ENCODE measurements at places on chromosomes 2 and 18. TPM values are rescaled to one million over a fixed set of nuclear protein-coding genes. Genes with fewer than 3 reads are reported as not detected.

DNA sequence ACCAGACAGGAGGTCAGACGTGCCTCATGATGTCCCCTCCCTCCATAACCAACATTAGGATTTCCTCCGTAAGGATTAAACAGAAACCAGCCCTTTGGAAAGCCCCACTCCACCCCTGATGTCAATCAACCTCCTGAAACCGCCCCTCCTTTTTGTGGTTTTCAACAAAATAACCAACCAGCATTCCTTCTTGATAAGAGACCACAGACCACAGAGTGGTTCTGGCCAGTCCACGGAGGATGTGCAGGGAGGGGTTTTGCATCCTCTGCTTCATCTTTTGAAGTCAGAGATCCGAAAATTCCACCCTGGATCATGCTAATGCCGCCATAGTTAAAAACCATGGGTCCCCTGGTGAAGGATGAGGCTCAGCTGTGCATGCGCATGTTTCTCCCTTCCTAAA, 180.0 kb upstream of the CCDC150 start:
- DNase-seq, result no peak

DNA sequence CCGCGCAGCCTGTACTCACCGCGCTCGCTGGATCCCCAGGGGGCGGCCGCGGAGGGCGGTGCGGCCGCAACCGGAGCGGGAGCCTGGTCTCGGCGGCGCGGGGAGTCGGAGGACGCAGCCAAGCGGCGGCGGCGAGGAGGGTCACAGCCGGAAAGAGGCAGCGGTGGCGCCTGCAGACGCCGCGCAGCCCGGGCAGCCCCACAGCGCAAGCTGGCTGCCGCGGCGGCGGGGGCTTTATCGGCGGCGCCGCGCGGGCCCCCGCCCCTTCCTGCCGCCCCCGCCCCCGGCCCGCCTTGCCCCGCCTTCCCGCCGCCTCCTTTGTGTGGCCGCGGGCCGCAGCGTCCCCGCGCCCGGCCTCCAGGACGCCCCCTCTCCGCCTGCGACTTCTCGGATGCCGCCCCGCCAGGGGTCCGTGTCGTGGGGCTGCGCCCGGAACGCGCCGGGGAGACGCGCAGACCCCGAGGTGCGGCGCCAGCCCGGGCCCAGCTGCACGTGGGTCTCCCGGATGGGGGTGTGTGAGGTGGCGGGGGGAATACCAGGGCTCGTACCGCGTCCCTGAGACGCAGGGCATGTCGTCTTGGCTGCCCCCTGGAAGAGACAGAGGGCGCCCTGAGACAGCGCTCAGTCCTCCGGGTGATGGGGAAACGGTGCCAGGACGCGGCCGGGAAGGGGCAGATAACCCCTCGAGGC, at the start of gene SERPINE2:
TSS of gene SERPINE2 (minus strand) at position 207 of the 690 bp plus-strand sequence. CDS start 37,386 bp downstream, outside the sequence.
- no peak for DNase-seq

Gene HRH4
- 0.05 TPM for polyA plus RNA-seq

- no peak for DNase-seq
Observed at GRCh38 chr2:100256416-100256815, 65.9 kb downstream of the LONRF2 start.

DNA sequence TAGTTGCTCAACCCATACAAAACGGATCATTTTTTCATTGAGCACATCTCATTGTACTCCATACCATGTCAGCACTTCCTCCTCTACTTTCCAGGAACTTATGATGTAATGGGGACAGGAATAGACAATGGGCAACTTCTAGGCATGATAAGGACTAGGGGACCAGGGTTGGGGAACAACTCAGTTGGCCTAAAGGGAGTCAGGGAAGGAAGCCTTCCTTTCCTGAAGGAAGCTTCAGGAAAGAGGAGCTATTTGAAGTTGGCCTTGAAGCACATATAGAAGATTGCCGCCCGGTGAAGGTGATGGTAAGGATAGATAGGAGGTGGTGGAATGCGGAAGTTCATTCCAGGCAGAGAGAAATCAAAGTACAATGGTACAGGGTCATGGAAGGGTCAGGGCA, 283.9 kb downstream of the SLC8A1 start:
- DNase-seq, result no peak

DNA sequence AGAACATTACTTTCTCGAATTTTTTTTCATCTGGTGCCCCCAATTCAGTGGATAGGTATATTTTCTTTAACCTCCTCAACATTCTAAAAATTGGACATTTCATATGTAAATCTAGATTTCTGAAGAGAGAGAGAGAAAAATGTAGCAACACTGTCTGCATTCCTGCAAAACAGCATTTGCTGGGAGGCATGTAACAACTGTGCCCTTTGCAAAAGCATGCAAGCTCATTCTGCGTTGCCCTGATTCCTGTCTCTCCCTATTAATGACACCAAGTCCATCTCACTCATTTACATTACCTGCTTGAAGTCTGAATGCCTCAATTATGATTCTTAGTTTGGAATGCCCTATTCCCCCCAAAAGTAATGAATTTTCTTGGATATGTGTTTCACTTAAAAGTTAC, 79.8 kb upstream of the BARD1 start:
- DNase-seq, result no peak

GRCh38 chr2:15427987-15428386, 133.1 kb downstream of the NBAS start:
- no peak for DNase-seq

- DNase-seq, result no peak
Observed at GRCh38 chr2:104120171-104120570, 733.7 kb upstream of the POU3F3 start.

Gene ARHGAP15
- 3.9 TPM for polyA plus RNA-seq

Gene SMIM21
- not detected for polyA plus RNA-seq

- DNase-seq, result no peak
Observed at GRCh38 chr2:119315241-119315925, 51.3 kb downstream of the C2orf76 start.

GRCh38 chr2:237752761-237753165, 45.8 kb upstream of the RBM44 start:
- DNase-seq, result no peak

GRCh38 chr2:206420721-206421120, 22.6 kb upstream of the ADAM23 start:
- DNase-seq, result no peak

DNA sequence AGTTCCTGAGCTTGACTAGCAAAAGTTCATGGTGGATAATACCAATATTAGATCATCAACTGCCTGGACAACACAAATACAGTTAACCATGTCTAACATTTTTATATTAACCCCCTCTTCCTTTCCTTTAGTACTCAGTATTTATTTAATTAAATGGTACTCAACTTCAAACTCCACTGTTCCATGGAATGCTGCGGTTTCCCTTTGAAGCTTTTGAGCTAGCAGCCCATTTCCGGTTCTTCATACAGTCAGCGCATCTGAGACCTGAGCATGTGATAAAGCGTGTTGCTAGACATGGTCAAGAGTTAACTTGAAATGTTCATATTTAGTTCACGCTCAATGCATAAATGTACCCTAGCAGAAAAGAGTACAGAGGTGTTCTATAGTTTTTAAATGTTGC, 278.4 kb downstream of the ALPK2 start:
- no peak for DNase-seq

- DNase-seq, result no peak
Observed at GRCh38 chr2:159101755-159102489, 133.5 kb downstream of the TANC1 start.

Gene MEIS1
- polyA plus RNA-seq, result 46.5 TPM

- no peak for DNase-seq
Observed at GRCh38 chr2:202778217-202778616, 93.3 kb downstream of the ICA1L start.

DNA sequence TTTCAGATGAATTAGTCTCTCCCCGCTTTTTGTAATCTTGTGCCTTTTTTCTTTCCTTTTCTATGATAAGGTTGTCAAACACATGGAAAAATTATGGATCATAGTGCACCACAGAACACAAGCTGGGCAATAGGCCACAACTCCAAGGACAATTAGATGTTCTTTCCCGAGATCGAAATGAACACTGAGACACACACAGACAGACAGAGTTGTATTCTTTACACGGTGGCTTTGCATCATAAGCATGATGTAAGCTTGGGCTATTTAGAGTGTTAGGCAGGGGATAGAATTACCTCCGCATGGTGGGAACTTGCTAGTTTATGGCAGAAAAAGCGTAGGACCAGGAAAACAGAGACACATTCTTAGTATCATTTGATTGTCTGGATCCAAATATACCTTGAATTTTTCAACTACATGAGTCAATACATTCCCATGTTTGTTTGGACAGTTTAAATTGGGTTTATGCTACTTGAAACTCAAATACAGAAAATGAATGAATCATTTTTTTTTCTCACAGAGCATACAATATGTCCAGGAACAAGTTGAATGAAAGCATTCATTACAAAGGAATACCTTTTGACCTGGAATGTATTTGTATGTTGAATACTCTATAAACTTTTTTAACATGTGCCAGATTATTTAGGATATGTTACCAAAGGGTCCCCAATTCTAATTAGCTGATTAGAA, 1611.5 kb upstream of the TMEFF2 start:
- no peak for DNase-seq

GRCh38 chr2:190088917-190089316, 26.4 kb upstream of the MSTN start:
- DNase-seq, result peak; percentile 33

Gene ALLC
- 0.19 TPM for polyA plus RNA-seq

- DNase-seq, result no peak
Observed at GRCh38 chr2:238091436-238092060, 8.6 kb upstream of the ESPNL start.

DNA sequence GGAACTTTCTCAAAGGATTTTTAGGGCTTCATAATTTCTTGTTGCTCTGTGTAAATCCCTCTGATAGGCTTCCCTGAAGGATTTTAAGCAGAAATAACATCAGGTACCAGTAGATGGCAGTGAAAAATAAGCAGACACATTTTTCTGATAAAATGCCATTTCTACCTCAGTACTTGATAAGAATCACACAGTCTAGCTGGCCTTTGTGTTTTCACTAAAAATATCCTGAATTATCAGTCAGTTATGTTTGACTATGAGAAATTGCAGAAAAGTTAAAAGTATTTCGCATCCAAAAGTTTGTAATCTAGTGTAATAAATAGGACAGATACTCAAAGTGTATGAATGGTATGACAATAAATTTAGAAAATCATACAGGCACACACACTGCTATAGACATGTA, 68.7 kb downstream of the DNAJC10 start:
- no peak for DNase-seq

DNA sequence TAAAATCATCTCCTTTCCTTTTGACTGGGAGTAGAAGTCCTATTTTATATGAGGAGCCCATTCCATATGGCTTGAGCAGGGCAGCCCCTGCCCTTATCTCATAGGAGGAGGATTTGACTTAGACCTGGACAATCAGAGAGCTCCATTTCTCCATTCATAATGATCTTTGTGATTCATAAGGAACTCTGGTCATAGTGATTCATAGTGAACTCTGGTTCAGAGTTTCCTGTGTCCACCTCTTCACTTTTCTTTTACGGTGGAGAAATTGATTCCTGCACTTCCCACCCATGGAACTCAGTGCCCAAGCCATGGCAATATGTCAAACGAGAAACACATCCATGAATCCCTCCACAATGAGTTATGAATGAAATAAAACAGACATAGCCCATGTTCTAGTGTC, 12.8 kb upstream of the MYO3B start:
- no peak for DNase-seq

Gene KCNJ3
- polyA plus RNA-seq, result 0.52 TPM
